ENCODE measurements at places on chromosomes 6 and 20.

- no peak for DNase-seq
Observed at GRCh38 chr6:24910961-24911725, 24.6 kb downstream of the RIPOR2 start.

GRCh38 chr6:30893001-30893591, 8.8 kb downstream of the DDR1 start:
- no peak for DNase-seq

- no peak for DNase-seq
Observed at GRCh38 chr6:138421608-138422007, 17.6 kb downstream of the HEBP2 start.

- DNase-seq: no peak
Observed at GRCh38 chr20:56420028-56420427, 8.0 kb downstream of the CASS4 start.

Measured in esophagus squamous epithelium (tissue), 5 donors.